ENCODE measurements at places on chromosomes 6 and 20. TPM values are rescaled to one million over a fixed set of nuclear protein-coding genes. Genes with fewer than 3 reads are reported as not detected.
A peak's percentile ranks its signal among the peaks of the same experiment; 100 is the strongest.

MYL9 gene
- 112 TPM for total RNA-seq

TMEM217 gene
- total RNA-seq = 0.66 TPM

CFB gene
- total RNA-seq = 36.3 TPM

PTGIS gene
- total RNA-seq = 41.7 TPM

SLC35F1 gene
- 0.66 TPM for total RNA-seq

DNA sequence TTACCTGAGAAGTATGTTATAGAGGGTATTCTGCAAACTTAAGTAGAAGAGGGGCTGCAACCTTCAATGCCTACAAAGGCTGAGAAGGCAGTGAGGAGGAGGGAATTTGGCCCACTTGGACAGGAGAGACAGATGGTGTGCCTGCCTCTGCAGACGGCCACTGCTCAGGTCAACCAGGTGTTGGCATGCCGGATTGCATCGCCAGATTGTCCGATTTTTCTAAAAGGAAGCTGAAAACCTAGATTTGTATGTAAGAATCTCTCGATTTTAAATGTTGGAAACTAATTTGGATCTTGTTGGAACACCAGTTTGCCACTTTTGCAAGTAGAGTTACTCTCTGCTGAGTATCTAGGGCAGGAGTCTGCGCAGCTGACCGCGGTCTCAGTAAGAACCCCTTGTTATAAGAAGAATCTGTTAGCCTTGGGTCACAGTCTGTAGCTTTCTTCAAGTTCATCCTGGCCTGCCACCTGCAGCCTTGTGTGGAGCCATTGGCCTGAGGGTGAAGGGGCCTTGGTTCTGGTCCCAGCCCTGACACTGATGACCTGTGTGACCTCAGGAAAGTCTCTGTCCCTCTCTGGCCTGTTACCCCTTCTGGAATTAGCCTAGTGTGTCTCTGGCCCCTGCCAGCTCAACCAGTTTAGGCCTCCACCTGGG, 54.4 kb downstream of the TGM2 start:
- DNase-seq = no peak

GRCh38 chr6:7975764-7976146, 65.2 kb upstream of the TXNDC5 start:
- no peak for DNase-seq

DNA sequence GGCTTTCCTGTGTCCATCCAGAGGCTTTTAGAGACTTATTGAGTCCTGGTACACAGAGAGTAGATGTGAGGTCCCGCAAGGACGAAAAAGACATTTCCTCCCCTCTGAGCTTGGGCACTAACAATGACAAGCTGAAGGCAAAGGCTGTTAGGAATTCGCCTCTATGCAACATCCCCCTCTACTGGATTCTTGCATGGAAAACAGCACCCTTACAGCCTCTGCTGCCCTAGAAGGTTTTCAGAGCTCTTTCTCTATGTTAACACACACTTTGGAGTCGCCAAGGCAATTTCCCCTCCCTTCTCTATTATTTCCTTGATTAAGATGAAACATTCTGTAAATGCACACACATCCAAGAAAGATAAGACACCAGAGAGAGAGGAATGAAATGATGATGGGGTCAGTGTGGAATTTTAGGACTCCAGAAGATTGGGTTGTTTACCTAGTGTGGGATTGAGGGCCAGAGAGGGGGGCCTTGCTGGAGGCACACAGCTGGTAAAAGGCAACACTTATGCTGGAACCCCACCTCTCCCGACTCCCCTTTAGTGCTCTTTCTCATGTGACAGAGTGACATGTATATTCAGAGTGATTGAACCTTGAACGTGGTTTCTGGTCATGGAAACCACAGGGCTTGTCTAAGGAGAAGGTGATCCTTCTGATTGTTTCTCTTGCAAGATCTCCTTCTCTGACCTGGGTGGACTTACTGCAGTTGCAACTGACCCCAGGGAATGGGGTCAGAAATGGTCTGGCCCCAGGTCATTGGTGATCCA, 300.7 kb downstream of the CLIC5 start:
- peak; percentile 47 for DNase-seq

- no peak for DNase-seq
Observed at GRCh38 chr20:54793291-54793992, 318.0 kb downstream of the DOK5 start.

DNA sequence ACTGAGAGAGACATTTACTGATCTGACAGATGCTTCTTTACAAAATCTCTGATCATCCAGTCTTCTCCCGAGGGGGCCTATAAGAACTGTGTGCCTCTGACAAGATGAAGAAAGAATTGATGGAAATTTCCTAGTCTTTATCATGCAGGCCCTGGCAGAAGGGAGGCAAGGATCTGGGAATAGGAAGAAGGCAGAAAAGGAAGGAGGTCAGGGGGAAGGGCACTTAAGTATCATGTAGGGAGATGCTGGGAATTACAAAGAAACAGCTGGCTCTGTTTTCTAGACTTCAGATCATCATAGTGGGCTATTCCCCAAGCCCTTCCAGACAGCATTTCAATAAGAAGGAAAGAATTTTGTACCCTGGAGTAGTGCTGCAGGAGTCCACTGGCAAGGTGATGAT, 243.3 kb upstream of the MOCS1 start:
- no peak for DNase-seq

- DNase-seq = no peak
Observed at GRCh38 chr6:33839399-33840047, 35.7 kb upstream of the MLN start.

DNA sequence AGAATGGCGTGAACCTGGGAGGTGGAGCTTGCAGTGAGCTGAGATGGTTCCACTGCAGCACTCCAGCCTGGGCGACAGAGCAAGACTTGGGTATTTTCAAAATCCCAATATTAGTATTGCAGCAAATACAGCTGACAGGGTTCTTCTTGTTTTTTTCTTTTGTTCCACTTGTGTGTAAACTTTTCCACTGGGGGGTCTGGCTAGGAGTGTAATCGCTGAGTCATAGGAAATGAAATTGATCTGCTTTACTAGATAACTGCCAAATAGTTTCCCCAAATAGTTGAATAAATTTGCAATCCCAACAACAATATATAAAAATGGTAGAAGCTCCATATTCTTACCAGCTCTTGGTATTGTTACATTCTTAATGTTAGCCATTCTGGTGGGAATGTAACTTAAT, 526.0 kb upstream of the SOX4 start:
- no peak for DNase-seq

DNA sequence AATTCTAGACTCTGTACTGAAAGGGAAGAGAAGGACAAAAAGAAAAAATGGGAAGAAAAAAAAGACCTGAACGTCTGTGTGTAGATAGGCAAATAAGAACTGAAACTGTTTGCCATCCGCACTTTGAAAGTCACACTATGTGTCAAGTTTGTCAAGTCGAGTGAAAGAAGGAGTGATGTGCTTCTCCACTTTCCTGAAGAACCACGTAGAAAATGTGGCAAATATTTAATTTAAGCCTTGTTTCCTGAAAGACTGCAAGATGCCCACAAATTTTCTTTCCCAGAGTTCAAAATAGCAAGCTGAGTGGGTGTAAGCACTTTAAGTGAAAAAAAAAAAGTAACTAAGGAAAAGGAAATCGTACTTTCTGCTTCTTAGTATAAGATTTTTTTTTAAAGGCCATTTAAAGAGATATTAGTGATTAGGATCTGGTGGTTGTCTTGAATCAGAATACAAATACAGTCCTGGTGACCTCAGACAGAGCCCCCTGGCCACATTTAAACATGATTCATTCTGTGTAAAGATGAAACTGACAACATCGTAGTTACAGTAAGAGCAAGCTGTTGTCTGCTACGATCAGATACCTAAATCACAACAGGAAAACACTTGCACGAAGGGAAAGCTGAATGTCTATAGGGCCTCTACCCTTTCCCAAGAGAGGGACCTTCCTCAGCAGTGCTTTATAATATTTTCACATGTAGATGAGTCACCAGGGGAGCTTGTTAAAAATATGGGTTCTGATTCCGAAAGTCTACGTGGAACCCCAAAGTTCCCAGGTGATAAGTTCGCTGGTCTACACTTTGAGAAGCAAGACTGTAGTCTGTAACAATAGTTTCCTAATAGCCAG, 102.3 kb downstream of the HIVEP2 start:
- DNase-seq = no peak
